Stimulated activated CD8-positive, alpha-beta memory T cell treated with anti-CD3 and anti-CD28 coated beads, Interleukin-2, amount 100 ng/mL, for 48 hours (primary cell): ENCODE measurements at places on chromosomes 1 and 21.

DNA sequence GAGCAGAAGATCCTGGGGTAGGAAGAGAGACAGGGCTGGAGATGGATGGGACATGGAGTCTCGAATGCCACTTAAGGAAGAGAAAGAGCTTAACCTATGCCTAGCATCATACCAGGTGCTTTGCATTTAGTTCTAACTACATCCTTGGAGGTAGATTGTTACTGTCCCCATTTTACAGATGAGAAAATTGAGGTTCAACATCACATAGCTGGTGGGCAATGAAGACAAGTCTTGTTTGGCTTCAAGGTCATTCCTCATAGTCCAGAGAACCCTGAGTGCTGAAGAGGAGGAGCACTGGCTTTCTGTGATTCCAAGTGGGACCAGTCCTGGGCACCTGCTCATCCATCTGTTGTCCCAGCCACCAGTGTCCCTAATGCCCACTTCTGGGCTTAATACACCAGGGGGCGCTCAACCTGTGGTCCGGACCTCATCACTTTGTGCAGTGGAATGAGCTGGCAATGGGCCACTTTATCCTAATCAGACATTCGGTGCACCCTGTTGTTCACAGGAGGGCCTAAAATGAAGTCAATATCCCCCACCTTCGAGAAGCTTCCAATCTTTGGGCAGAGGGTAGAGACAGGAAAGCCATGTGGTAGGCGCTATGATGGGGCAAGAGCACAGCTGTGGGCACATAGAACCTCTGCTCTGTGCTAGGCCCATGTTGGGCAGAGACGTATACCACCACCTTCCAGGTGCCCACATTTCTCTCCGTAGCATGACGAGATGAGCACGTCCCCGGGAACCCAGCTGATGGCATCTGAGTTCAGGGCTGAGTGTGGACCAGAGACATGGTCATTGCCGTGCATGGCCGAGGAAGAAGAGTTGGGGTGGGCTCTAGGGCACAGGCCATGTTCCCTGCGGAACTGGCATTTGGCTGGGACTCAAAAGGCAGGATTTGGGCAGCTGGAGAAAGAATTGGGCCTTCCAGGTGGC, 9.2 kb downstream of the RPS6KA1 start:
- DNase-seq, result no peak

DNA sequence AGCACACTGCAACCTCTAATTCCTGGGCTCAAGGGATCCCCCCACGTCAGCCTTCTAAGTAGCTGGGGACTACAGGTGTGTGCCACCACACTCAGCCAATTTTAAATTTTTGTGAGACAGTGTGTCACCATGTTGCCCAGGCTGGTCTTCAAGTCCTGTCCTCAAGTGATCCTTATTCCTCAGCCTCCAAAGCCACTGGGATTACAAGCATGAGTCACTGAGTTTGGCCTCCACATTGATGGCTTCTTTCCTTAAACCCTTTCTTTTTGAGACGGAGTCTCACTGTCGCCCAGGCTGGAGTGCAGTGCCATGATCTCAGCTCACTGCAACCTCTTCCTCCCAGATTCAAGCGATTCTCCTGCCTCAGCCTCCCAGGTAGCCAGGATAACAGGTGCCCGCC, 7.6 kb downstream of the KPNA6 start:
- no peak for DNase-seq

- DNase-seq, result no peak
Observed at GRCh38 chr1:42420911-42421585, 34.8 kb downstream of the ZMYND12 start.

DNA sequence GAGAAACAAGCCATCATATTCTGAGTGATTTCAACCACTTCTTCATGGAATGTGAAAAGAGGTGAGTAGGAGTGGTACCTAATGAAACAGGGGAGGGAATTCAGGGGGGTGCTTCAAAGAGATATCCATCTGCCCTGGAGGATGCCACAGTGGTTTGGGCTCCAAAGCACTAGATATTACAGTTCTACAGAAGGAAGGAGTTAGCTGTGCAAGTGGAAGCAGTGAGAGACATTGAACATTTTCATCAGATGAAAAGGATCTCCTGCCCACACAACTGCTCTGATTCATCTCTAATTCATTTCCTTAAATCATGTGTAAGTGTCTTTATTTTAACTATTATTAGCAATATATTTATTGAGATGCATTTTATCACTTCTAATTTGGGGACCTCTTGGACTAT, 2.8 kb upstream of the RGS5 start:
- DNase-seq, result no peak

- no peak for DNase-seq
Observed at GRCh38 chr1:226066415-226067078, 4.0 kb downstream of the H3-3A start.

DNA sequence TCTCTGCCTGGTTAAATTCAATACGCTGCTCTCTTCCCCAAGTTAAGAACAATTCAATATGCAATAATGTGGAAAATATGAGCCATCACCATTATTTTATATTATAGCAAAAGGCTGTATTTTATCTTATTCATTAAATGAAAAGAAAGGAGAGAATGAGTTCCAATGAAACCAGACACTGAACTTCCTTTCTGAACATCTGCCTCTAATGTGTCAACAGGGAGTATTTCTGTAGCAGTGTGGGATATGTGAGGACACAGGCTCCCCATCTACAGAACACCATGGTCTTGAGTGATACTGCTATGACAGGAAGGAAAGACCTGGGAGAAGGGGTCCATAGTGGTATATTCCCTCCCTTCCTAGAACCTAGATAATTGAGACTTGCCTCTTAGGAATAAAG, 46.3 kb downstream of the CASQ2 start:
- DNase-seq, result no peak

DNA sequence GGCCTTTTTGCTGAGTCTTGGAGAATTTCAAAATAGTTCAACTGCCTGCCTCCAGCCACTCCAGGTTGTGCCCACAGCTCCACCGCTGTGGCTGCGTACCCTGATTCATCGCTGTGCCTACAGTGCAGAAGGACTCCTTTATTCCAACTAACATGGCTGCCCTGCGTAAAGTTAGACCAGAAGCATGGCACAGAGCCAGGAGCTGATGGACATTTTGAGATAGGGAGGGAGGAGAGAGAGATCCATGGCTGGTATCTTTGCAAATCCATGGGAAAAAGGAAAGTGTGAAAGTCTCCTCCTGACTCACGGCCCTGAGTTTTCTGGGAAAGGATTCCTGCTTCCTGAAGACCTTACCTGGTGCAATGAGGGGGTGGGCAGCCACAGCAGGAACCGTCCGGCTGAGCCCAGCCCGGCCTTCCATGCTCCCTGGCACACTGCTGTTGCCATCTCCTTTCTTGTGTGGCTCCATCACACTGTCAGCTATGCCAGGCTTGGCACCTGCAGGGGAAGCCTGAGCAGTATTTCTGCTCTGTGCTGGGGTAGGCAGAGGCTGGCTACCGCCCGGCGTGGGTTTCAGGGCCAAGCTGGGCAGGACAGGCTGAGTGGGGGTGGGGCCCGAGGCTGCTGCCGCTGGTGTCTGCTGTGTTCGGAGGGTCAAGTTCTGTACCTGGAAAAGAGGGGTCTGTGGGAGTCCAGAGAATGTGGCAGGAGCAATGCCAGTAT, 46.0 kb upstream of the A3GALT2 start:
- DNase-seq, result no peak

- DNase-seq, result no peak
Observed at GRCh38 chr21:39483917-39484316, 32.1 kb downstream of the SH3BGR start.

- no peak for DNase-seq
Observed at GRCh38 chr1:179707406-179707805, 35.7 kb upstream of the FAM163A start.

GRCh38 chr1:64733581-64734286, 11.1 kb upstream of the RAVER2 start:
- DNase-seq, result no peak

DNA sequence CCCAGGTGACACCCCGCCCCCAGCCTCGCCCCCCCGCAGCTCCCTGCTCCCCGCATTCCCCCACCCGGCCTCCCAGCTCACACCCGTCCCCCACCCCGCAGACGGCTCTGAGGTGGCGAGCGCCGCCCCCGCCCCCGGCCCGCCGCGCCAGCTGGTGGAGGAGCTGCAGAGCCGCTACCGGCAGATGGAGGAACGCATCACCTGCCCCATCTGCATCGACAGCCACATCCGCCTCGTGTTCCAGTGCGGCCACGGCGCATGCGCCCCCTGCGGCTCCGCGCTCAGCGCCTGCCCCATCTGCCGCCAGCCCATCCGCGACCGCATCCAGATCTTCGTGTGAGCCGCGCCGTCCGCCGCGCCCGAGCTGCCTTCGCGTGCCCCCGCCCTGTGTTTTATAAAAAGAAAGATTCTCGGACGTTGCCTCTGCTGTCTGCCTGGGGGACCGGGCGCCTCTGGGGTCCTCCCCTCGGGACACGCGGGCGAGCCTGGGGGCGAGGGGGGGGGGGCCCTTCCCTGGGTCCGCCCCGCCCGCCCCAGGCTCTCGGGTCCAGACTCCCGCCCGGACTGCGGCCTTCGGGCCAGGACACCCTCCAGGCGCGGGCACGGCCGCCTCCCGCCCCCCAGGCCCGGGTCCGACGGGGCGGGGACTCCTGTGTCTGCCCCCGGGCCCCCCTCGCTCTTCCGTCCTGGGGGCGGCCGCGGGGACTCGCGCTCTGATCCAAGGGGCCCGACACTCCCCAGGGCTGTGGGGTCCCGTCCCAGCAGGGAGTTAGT, 1.6 kb upstream of the MMP23B start:
- DNase-seq, result peak; percentile 84

GRCh38 chr1:121517586-121518230, 332.9 kb downstream of the SRGAP2C start:
- no peak for DNase-seq

DNA sequence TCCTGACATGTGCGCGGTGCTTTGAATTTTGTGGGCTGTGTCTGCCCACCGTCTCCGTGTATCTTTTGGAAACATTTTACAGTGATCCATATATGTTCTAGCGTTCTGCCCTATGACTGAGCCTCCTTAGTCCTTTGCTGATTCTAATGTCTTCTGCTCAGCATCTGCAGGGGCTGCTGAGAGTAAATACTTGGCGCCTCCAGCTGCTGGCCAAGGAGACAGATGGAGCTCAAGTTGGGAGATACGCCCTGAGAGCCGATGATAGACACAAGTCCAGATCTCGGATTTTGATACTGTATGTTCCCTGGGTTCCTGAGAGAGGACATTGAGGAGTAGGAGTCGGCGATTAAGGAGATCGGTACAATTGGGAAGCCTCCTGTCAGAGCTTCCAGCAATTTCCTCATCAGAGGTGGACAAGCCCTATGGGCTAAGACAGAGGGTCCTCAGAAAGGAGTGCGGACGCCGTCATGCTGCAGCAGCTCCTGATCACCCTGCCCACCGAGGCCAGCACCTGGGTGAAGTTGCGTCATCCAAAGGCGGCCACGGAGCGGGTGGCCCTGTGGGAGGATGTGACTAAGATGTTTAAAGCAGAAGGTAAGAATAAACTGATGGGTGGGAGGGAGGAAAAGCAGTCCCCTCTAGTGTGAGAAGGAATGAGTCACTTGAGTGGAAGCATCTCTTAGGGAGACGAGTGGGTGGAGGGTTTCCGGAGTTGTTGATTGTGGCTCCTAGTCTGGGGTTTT, 390 bp downstream of the ZFP69B start:
- peak; percentile 81 for DNase-seq

DNA sequence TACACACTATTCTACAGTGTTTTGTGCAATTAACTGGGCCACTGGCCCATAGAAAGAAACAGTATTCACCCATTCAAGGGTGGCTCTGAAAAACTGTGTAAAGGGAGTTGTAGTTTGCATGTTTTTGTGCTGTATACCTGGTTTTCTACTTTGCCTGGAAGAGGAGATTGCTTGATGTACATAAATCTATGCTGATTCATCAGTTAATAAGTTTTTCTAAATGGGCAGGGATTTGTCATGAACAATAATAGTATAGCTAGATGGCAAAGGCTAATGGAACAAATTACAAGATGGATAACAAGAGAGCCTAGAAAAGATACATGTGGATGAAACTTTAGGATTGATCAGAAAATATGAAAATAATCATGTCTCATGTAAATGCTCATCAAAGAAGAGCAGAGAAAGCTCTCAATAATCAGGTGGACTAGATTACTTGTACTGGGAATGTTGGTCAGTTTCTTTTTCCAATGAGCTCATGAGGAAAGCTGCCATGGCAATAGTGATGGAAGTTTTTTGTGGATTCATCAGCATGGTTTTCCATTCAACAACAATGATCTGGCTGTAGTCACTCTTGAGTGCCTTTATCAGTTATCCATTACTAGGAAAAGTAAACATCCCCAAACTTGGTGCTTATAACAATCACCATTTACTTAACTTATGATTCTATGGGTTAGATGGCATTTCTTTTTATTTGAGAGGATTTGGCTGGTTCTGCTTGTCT, 602.8 kb downstream of the BRINP3 start:
- DNase-seq, result no peak

DNA sequence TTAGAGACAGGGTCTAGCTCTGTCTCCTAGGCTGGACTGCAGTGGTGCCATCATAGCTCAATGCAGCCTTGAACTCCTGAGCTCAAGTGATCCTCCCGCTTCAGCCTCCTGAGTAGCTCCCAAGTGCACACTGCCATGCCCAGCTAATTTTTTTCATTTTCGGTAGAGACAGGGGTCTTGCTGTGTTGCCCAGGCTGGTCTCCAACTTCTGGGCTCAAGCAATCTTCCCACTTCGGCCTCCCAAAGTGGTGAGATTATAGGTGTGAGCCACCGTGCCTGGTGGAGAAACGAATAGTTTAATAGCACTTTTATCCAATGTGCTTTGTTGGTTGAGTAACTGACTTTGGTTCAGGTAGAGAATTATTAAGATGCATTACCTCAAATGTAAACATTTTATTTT, 20.9 kb downstream of the PIK3CD start:
- DNase-seq, result no peak

DNA sequence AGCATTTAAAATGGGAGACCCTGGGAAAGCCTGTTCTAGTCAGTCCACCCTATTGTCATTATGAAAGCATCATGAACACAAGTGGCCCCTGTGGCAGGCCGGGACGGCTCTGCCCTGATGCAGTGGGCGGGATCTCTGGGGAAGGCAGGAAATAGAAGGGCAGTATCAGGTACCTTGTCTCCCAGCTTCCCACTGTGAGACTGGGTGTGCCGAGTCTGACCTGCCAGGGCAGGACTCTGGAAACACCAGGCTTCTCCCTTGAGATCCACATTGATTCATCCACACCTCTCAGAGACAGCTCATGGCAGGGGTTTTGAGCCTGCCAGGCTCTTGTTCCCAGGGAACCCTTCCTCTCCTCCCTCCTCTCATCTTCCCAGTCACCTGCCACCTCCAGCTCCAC, 24.5 kb upstream of the GNPAT start:
- no peak for DNase-seq

GRCh38 chr1:11320153-11320936, 47.3 kb downstream of the UBIAD1 start:
- peak; percentile 39 for DNase-seq

DNA sequence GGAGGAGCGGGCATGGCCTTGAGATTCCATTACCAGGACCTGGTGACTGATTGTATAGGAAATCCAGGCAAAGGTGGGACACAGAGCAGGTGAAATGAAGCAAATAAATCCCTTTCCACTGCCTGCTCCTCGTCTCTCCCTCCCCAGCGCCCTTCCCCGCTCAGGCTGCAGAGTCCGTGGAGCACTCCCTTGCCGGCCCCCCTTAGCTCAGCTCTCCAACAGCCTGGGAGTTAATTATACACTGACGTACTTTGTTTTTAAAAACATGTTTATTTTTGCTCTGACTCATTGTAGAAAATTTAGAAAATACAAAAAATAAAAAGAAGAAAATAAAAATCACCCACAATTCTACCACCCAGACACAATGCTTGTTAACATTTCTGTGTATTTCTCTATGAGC, 61.7 kb downstream of the LGR6 start:
- no peak for DNase-seq

- no peak for DNase-seq
Observed at GRCh38 chr1:202547215-202547614, 163.0 kb downstream of the SYT2 start.

GRCh38 chr1:65431111-65431705, 10.7 kb downstream of the LEPR start:
- DNase-seq, result no peak
